ENCODE measurements at places on chromosomes 3 and 15.
A peak's percentile ranks its signal among the peaks of the same experiment; 100 is the strongest.

DNA sequence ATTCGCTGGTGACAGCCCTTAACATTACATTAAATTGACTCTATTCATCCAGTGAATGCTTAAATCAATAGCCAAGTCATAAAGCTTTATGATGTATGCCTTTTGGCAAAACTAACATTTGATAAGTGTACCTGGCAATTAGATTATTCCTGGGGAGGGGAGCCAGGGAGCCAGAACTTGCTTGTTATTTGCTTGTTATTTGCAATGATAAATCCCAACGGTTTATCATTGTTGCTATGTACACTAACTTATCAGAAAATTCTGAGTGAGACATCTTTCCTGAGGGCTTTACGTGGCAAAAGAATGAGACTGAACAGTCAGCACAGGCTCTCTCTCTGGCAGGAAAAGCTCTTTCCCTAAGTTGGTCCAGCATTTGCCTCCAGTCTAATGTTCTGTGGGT is 35.8 kb upstream of the FBN1 start:
- peak; percentile 14 for DNase-seq

DNA sequence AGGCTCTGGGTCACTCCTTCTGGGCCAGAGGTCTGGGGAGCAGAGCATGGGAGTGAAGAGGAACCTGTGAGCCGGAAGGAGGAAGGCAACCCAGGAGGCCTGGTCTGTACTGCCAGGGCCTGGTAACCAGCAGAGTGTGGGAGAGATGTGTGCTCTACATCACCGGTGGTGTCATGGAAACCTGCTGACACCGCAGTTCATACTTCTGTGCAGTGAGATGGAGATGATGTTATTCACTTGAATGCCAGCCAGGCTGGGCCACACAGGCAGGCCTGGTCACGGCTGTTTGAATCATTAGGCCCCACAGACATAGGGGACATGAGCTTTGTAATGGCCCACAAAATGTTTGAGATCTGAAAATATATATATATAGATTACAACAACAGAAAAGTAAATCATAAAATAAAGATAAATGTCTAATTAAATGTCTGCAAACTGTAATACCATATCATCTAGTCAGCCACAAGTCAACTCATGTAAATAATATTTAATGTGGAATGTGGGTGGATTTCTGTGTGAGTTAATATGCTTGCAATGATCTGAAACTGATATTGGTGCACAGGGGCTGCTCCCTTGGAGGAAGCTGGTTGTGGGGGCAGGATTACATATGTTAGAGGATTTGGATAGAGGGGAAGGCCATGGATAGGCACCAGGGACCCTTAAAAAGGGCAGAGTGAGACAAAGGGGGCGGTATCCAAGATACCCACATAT is 108.5 kb upstream of the PFN2 start:
- peak; percentile 38 for DNase-seq

- DNase-seq: no peak
Measured at GRCh38 chr3:3665961-3666640, 133.1 kb upstream of the LRRN1 start.

DNA sequence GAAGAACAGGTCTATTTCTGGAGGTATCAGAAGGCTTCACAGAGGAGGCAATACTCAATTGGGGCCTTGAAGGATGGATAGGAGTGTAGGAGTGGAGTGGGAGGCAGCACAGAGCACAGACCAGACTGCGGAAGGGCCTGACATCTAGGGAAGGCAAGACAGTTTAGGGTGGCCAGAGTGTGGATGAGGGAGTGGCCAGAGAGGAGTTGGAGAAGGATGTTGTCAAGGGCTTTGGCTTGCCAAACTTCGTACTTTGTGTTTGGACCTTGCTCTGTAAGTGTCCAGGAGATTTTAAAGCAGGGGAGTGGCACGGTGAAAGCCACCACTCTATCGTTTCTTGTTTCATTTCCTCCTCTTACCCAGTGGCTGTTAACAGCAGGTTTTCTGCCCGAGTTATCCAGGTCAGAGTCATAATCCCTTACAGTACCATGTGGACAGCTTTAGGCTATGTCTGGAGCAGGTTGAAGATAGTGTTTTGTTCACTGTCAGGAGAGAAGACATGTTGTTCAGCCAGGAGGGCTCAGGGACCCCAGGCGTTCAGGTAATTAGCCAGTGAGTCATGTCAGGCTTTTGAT is 12.3 kb downstream of the SMAD3 start:
- DNase-seq: no peak

DNA sequence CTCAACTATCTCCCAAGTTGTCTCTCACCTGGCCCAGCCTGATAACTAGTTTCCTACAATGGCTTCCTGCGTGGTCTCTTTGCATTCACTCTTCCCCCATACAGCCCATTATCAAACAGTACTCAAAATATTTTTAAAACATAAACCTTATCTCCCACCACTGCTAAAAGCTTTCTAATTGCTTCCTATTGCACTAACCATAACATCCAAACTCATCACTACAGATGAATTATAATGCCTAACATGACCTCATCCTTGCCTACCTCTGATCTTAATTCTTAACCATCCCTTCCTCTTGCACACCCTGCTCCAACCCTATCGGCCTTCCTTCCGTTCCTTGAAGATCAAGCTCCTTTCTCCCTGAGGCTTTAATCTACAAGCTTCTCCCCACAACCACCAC is 17.0 kb downstream of the ACAP2 start:
- DNase-seq: peak; percentile 22

GRCh38 chr15:27850050-27850449 is 249.1 kb downstream of the OCA2 start:
- no peak for DNase-seq

GRCh38 chr3:127940116-127940515 is 25.1 kb downstream of the KBTBD12 start:
- no peak for DNase-seq

- no peak for DNase-seq
Measured at GRCh38 chr3:47611576-47611975, 32.9 kb upstream of the CSPG5 start.

DNA sequence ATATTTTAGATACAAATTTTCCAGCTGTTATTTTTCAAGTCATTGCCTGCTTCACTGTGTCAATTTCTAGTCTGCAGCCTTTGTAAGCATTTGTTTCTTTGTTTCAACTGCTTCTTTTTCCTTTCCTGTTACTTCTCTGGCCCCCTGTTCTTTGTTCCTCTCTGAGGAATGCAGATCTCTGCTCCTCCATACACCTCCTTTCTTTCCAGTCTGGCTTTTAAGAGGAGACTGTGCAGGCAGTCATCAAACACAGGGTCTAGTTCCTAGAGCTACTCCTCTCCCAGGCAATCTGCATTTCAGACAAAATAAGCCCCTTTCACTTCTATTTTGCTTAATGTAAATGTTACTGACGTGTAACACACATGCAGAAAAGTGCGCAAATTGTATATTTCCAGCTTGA is 502.9 kb downstream of the PDCD6IP start:
- DNase-seq: no peak

- DNase-seq: no peak
Measured at GRCh38 chr3:137642831-137643230, 121.3 kb upstream of the SOX14 start.

- DNase-seq: no peak
Measured at GRCh38 chr15:36429707-36430106, 149.7 kb upstream of the CDIN1 start.

GRCh38 chr15:59165726-59166125 is 40.9 kb upstream of the LDHAL6B start:
- DNase-seq: no peak

DNA sequence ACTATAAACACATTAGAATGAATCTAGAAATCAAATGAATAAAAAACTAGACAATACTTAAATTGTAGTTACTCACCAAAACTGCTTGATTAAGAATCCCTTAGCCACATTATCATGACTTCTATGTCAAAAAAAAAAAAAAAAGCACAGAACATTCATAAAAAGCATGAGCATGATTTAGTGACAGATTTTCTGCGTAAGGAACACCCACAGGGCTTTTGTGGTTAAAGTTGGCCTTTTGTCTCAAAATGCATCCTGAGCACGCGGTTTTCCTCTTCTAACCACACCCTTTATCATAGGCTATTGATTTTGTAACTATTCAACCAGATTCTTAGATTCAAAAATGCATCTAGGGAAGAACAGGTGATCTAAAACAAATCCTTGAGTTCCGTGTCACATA is 334.0 kb upstream of the NR2F2 start:
- no peak for DNase-seq

DNA sequence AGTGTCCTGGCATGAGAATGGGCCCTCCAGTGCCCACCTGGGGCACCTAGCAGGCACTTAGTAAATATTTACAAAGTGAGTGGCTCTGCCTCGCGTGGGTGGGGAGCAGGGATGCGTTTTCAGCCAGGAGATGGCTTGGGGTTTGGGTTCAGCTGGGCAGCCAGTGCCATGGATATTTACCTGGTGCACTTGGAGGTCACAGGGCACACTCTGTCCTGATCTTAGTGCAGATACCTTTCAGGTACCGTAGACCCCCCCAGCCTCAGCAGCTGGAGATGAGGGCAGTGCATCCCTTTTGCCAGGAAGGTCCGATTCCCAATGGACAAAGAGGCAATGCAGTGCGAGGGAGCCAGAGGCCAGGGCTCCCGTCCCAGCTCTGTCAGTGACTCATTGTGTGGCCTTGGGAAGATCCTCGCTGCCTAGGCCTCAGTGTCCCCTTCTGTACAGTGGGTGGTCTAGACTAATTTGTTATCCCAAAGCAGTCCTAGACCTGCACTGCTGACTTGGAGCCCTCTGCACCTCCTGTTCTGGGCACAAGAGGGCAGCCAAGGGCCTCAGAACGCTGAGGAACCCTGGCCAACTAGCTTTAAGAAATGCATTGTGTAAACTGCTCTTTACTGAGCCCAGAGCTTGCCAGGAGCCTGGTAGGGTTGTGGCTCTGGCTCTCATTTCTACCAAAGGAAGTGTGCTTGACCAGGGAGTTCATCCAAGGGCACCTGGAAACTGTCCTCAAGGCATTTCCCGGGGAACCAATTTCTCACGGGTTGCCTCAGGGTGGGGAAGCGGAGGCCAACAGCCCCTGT is 16.0 kb downstream of the HDAC11 start:
- DNase-seq: peak; percentile 84

GRCh38 chr3:80889535-80889934 is 871.9 kb downstream of the GBE1 start:
- no peak for DNase-seq

DNA sequence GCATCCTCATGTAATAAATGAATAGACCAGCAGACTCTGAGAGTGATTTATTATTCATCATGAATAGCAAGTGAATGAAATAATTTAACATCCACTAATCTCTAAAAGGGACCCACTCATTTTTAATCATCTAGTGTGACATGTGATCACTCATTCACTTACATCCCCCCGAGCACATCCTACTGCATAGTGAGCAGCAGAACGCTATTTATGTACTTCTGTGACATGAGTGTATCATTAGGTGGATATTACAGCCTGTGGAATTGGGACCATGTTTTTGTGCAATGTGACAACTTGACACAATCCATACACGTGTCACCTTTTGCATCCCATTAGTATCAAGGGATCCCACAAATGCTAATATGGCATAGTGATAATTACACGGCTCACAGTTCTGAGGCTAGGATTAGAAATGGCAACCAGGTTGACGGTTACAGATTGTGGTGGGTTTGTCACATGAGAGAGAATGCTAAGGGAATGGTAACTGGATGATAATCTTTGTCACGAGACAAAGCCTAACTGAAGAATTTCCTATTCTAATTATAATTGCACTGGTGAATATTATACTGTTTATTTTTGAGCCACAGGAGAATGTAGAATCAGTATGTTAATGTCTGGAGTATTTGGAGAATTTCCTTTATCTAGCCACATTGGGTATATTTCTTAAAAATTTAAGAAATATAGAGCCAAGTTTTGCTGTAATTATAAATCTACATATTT is 595.2 kb upstream of the TBL1XR1 start:
- no peak for DNase-seq

- DNase-seq: no peak
Measured at GRCh38 chr3:39469945-39470344, 2.5 kb downstream of the MOBP start.

DNA sequence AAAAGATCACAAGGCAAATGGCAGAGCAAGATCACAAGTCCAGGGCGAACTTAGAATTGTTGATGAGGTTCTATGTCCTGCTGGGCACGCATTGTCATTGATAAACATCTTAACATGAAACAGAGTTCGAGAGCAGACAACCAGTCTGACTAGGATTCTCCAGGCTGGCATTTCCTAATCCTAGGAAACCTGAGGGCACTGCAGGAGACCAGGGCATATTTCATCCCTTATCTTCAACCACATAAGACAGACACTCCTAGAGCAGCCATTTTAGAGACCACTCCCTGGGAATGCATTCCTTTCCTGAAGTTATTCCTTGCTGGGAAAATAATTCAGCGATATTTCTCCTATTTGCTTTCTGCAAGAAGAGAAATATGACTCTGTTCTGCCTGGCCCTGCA is 1199.9 kb downstream of the SI start:
- no peak for DNase-seq

DNA sequence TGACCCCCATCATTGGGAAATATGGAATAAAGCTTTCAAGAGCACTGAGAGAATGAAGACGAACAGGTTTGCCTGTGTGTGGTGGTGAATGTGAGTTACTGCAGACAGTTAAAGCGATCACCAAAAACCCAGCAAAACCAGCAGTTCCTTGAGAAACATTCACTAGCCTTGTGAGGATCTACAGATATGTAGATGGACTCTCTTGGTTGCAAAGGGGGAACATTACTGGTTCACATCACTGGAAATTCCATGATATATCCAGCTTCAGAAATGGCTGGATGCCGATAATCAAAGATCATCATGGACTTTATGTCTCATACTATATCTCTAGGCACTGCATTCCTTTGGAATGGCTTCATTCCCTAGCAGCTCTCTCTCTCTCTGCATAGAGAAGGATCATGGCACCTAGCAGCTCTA is 10.2 kb upstream of the HERC1 start:
- DNase-seq: no peak

GRCh38 chr15:41501191-41501917 is 7.7 kb downstream of the ITPKA start:
- DNase-seq: peak; percentile 75

- DNase-seq: no peak
Measured at GRCh38 chr3:72214066-72214951, 429.4 kb upstream of the PROK2 start.

DNA sequence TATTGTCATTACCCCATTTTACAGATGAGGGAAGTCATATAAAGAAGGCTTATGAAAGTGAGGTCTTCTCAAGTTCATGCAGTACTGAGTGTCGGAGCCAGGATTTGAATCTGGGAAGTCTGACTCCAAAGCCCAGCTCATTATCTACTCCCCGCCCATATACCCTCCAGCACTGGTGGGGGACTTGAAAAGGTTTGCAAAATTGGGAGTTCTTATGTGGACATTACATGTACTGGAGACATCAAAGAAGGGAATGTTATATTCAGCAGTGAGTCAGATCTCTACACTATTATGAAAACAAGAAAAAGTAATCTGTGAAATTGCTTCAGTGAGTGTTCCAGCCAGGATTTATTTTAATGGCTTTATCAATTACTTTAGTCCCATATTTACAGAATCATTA is 185.2 kb upstream of the CADPS start:
- no peak for DNase-seq

All from SK-N-SH (cell line).